ENCODE measurements at places on chromosomes 11 and 22.

GRCh38 chr11:43852057-43852636 is 28.5 kb upstream of the ALKBH3 start:
- DNase-seq = peak; percentile 67

- DNase-seq = no peak
Measured at GRCh38 chr11:45853332-45854219, 6.3 kb downstream of the CRY2 start.

DNA sequence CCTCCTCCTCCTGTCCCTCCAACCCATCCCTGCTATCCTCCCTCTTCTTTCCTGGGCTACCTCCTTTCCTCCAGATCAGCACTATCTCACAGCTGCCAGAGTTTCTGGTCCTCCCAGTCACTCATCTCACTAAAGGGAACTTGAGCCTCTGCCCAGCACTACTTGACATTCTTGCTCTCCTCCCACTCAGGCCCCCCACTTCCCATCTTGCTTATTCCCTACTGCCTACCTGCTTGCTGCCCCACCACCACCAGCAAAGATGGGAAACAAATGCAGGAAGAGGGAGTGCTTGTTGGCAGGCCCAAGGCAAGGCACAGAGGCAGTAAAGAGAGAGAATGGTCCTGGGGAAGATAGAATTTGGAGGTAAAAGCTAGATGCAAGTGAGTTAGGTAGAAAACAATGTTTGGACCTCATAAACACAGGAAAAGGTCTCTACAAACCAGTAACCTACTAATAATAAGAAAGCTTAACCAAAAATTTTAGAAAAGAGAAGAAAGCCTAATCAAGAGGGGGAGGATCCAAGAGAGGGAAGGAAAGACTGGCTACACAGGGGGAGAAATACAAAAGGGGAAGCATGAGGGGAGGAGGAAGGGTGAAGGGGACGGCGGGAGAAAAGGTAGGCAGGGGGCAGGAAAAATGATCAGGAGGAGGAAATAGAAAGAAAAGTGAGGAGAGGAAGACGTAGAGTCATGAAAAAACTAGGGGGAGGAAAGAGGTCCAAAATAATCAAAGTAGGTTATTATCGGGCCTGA is 63.6 kb downstream of the PAK1 start:
- DNase-seq = no peak

DNA sequence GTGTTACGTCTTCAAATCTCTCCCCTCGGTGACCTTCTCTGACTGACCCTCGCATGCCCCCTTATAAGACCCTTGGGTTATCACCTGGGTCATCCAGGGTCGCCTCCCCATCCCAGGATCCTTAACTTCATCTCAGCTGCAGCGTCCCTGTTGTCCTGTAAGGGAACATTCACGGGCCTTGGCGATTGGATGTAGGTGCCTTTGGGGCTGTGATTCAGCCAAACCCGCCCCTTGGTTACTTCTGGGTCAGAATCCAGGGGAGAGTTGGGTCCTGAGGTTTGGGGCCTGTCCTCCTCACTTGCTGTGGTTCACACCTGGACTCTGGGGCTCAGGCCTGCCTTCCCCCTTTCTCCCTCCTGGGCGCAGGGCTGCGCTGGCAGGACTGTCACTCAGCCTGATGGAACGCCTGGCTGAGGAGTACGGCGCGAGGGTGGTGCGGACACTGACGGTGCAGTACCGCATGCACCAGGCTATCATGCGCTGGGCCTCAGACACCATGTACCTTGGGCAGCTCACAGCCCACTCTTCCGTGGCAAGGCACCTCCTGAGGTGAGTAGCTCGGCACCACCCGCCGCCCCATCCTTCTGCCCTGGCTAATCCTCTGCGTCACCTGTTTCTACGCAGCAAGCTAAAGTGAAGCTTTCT is 29.4 kb downstream of the IGHMBP2 start:
- DNase-seq = no peak

DNA sequence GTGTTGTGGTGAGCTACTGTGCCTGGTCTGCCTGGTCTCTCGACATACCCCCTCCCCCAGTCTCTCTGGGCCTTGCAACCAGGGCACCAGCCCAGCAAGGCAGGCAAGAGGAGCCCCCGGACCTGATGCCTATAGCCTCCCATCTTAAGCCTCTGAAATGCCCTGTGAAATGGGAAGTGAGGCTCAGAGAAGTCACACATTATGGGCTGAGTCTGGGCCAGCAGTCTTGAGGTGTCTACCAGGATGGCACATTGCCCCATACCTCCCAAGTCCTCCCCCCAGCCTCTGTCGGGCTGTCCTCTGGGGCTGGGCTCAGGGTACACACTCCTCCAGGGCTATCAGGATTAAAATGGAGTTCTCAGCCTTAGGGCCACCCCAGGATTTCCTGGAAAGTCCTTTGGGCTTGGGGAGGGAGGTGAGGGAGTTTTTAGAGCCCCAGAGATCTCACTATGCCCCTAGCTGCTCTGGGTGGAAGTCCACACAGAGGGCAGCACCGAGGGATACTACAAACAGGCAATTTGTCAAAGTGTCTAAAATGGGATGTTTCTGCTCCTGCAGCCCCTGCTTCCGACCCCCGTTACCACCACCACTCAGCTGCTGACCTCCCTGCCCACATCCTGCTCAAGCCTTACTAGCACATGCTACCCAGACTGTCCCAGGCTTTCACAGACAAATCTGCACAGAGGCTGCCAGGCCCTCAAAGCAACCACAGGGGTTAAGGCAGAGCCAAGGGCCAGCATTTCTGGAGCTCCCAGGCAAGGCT is 3.1 kb upstream of the SH3BP1 start:
- peak; percentile 74 for DNase-seq

GRCh38 chr11:59207988-59208451 is 4.7 kb downstream of the MPEG1 start:
- DNase-seq = peak; percentile 71

All from MM.1S (cell line).